ENCODE measurements at places on chromosomes 12 and 14.
A peak's percentile ranks its signal among the peaks of the same experiment; 100 is the strongest.

- no peak for DNase-seq
Measured at GRCh38 chr12:65461017-65461416, 182.5 kb downstream of the MSRB3 start.

DNA sequence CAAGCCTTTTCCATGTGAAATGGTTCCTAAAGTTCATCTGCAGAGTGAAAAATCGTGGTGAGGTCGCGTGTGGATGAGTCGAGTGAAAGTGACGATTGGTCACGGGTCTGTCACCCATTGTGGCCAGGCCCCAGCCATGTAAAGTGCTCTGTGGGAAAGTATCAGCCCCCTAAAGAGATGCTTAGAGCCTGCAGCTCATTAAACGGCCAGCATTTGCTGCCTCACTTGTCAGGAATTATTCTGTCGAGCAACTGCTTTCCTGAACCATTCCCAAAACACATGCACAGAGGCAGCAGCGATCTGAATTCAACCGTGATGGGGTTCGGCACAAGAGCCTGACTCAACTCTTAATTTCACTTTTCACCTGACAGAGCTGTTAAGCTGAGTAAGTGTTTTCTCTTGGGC, 16.0 kb downstream of the DBX2 start:
- no peak for DNase-seq

DNA sequence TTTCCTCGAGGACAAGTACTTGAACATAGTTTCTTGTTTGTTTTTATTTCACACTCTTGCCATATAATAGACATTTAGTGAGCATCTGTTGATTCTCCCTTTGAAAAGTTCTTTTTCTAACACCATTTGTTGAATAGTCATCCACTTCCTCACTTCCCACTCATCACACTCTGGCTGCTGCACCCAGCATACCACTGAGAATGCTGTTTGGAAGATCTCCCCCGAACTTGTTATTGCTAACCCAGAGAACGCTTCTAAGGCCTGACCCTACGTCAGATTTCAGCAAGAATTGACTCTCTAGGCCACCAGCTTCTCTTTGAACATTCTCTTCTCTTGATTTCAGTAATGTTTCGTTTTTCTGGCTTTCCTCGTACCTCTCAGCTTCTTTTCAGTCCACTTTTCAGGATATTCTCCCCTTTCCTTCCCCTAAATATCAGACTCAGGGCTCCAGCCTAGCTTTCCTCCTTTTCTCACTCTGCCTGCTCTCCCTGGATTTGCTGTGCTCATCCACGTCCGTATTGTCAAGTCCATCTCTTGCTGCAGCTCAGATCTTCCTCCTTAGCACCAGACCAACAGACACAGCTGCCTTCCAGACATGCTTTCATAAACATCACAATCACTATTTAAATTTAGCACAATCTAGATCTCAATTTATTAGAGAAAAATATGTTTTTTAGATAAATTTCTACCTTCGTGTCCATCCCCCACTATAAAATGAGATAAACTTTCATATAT, 94.0 kb upstream of the SLC38A4 start:
- DNase-seq, result no peak

GRCh38 chr14:99231161-99231849, 40.7 kb downstream of the BCL11B start:
- DNase-seq, result no peak

- peak; percentile 35 for DNase-seq
Measured at GRCh38 chr12:110073049-110073831, 24.9 kb upstream of the C12orf76 start.

GRCh38 chr14:57797160-57797559, 68.7 kb downstream of the SLC35F4 start:
- DNase-seq, result no peak

- DNase-seq, result no peak
Measured at GRCh38 chr12:125140279-125141209, 75.3 kb downstream of the AACS start.

- DNase-seq, result no peak
Measured at GRCh38 chr12:108823804-108824203, 33.6 kb downstream of the SSH1 start.

GRCh38 chr14:34204774-34205173, 253.9 kb upstream of the EGLN3 start:
- DNase-seq, result no peak

GRCh38 chr12:128797119-128798118, 26.3 kb downstream of the SLC15A4 start:
- no peak for DNase-seq

GRCh38 chr14:89293314-89293916, 123.6 kb downstream of the FOXN3 start:
- DNase-seq, result no peak

GRCh38 chr14:97107760-97108159, 310.6 kb downstream of the VRK1 start:
- no peak for DNase-seq

DNA sequence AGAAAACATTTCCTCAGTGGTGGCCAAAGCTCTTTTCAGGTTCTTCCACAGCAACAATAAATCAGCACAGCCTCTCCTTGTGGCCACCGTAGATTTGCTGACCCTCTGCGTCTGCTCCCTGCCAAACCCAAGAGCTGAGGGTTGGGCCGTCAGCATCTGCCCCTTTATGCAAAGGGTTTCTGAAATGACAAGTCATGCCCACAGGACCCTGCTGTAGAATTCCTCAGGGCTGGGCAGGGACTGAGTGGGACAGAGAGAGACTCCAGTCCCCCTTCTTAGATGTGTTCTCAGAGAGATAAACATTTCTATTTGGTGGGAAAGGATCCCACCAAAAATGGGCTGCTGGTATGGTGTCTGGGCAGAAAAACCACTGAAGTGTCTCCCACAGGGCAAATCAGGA, 233.0 kb upstream of the PLXNC1 start:
- DNase-seq, result no peak

DNA sequence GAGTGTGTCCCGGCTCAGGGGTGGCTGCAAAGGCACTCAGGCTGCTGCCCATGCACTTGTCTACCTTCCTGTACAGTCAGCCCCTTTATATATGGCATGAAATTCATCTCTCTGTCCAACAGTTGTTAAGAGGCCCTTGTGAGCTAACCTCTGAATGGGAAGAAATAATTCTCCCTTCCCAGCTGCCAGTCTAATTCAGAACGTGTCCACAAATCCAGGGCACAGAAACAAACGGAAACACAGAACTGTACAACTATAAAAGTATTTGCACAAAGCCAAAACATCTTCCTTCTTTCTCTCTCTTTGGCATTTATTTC, 849 bp downstream of the KRT5 start:
- DNase-seq, result no peak

- DNase-seq, result no peak
Measured at GRCh38 chr12:6471989-6472360, 1.5 kb upstream of the VAMP1 start.

- no peak for DNase-seq
Measured at GRCh38 chr14:100587086-100587762, at the start of gene BEGAIN. Gene BEGAIN (minus strand): TSS chr14:100587417. CDS start chr14:100587290, 127 bp downstream.

Measured in NCI-H1092 (cell line).